Activated CD4-positive, alpha-beta T cell treated with anti-CD3 and anti-CD28 coated beads, Interleukin-2, Interleukin-4, amounts not matched to agents 100 ng/mL and 50 ng/mL, durations not matched to agents 16 hours and 8 hours (primary cell): ENCODE measurements at places on chromosomes 5 and 9.

- DNase-seq = no peak
Observed at GRCh38 chr5:166493612-166494011, 1797.8 kb upstream of the WWC1 start.

GRCh38 chr5:95734906-95735305 is 3.8 kb downstream of the RHOBTB3 start:
- no peak for DNase-seq

GRCh38 chr5:131968396-131968954 is 23.0 kb upstream of the MEIKIN start:
- no peak for DNase-seq

DNA sequence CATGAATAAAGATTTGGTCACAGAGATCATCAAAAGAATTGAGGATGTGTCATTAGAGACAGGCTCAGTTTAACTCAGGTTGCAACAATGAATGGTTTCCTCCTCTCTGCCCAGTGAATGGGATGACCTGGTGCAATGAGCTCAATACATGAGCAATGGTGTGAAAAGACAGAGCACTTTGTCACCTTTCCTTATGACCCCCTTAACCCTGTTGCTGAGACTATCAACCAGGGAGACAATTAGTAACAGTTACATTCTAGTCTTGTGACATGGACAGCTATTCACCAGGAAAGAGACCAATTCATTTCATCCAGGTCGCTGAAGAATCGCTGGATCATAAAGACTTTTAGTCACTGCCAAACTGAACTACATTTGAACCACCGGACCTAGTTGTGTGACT is 19.9 kb upstream of the CDH6 start:
- no peak for DNase-seq

- no peak for DNase-seq
Observed at GRCh38 chr9:33818167-33818846, 1.3 kb downstream of the UBE2R2 start.

DNA sequence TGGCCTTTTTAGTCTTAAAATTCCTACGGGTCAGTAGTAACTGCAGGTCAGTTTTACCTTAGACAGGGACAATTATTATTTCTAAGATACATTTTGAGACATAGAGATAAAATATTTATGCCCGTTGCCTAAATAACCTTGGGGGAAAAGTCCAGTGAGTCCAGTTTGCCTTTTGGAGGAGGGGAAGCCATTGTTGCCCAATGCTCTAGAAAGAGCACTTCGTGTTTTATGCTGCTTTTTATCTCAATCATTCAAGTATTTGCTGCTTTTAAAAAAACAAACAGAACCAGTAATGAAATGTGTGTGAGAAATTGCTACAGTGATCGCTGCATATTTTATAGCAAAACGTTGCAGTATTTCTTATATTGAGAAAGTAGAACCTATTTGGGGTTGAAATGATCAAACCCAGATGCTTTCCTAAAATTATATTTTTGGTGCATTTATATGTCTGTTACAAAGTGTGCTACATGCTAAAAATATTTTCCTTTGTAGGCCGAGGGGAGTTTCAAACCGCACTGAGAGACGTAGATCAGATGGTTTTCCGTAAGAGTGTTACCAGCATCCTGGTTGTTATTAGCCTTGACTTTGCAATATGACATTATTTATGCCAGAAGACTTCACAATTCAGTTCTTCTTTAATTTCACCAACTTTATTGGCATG is 266.8 kb downstream of the AOPEP start:
- no peak for DNase-seq

DNA sequence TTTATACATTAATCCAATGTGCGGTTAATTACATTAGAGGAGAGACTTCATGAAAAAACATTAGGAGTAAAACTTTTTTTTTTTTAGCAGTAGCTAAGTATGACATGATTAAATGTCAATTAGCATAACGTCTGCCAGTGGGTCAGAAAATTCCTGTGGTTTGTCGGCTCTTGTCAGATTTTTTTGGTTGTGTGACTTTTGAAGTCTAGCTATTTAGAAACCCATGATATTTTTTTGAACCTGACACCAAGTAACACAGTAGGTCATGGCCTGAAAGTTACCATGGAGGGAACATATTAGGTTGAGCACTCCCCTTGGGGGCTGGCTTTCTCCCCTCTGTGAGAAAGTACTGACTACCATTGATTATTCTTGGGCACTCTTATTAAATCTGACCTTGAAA is 84.8 kb upstream of the ALDH1A1 start:
- no peak for DNase-seq

DNA sequence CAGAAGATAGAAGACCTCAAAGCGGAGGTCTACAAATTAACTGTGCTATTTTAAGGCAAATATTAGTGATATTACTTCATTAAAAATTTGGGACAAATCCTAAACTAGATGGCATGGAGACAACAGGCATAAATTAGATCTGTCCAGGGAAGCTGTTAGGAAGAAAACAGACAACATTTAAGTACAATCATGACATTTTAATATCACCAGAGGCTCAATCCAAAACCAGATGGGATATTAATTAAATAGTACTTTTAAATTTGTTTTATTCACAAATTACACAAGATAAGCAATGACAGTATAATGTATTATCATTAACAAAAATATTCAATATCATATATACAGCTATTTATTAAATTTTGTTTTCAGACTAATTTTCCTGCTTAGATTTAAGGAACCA is 161.1 kb downstream of the AP3B1 start:
- no peak for DNase-seq

DNA sequence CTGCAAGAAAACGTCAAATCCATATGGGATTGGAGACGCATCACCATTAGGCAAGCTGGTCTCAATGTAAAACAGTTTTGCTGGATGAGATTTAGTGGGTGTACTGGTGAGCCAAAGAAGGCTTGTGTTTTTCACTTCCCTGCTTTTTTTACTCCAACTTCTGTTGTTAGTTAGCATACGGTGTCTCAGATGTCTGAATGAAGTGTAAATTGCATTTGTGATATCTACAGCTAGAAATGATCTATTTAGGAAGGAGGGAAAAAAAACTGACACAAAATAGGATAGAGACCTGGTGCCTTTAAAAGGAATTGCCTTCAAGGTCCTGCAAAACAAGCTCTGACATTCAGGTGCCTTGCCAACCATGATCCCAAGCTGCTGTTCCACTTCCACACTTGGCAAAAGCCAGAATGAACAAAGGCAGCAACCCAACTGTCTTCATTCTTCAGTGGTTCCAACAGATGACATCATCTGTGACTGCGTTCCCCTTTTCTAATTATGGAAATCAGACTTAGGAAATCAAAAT is 104.2 kb upstream of the RAI14 start:
- DNase-seq = no peak

- DNase-seq = no peak
Observed at GRCh38 chr9:98852961-98853360, 45.5 kb downstream of the GALNT12 start.

- DNase-seq = no peak
Observed at GRCh38 chr9:95497772-95498171, 19.0 kb downstream of the PTCH1 start.

GRCh38 chr9:88528080-88528790 is 6.7 kb upstream of the NXNL2 start:
- no peak for DNase-seq

- peak; percentile 65 for DNase-seq
Observed at GRCh38 chr9:135504262-135505243, 4.1 kb downstream of the MRPS2 start.

GRCh38 chr9:134482226-134482625 is 156.0 kb downstream of the RXRA start:
- no peak for DNase-seq

- no peak for DNase-seq
Observed at GRCh38 chr9:127794001-127794791, 8.4 kb downstream of the CDK9 start.

- DNase-seq = no peak
Observed at GRCh38 chr5:42740920-42741319, 15.7 kb upstream of the CCDC152 start.

DNA sequence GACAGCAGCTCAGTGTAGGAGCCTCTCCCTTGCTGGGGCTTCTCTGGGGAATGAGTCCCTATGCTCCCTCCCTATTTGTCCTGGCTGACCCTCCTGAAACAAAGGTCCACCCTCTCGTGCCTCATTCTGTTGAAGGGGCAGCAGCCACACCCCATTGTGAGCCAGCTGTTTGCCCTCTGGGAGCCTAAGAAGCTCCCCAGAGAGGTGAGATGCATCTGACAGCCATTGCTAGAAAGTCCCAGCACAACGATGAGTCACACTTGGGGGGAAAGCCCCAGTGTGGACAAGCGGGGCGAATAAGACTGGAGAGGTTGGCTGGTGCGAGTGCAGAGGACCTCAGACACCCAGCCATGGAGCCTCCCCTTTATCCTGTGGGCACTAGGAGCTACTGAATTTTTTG is 101.4 kb downstream of the PPARGC1B start:
- DNase-seq = peak; percentile 65

GRCh38 chr5:127441799-127442484 is 75.5 kb upstream of the PRRC1 start:
- DNase-seq = no peak

DNA sequence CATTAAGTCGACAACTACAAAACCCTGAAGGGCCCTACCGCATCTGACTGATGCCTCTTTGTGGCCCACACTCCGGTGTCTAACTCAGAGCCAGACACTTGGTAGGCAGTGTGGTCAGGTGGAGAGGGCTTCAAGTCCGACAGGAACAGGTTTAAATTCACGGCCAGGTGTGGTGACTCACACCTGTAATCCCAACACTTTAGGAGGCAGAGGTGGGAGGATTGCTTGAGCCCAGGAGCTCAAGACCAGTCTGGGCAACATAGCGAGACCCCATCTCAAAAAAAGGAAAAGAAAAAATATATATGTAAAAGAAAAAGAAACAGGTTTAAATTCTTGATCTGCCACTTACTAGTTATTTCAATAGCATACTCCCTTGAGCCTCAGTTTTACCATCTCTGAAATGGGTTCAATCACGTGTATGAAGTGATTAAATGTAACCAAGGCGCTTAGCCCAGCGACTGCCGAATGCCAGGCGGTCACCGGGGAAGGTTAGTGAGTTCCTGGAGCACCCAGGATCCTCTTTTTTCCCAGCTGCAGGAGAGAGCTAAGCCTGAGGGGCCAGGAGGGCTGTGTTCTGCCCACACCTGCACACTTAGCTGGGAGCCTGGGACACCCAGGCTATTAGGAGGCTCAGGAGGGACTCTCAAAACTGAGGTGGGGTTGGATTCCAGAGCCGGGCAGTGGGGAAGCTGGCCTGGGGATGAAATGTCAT is 943 bp downstream of the CLTB start:
- no peak for DNase-seq

GRCh38 chr9:90841213-90841612 is 39.6 kb downstream of the SYK start:
- DNase-seq = no peak

GRCh38 chr9:117725426-117725887 is 21.3 kb downstream of the TLR4 start:
- DNase-seq = no peak
